Fibroblast of mammary gland (primary cell): ENCODE measurements at places on chromosomes 2 and 18.

DNA sequence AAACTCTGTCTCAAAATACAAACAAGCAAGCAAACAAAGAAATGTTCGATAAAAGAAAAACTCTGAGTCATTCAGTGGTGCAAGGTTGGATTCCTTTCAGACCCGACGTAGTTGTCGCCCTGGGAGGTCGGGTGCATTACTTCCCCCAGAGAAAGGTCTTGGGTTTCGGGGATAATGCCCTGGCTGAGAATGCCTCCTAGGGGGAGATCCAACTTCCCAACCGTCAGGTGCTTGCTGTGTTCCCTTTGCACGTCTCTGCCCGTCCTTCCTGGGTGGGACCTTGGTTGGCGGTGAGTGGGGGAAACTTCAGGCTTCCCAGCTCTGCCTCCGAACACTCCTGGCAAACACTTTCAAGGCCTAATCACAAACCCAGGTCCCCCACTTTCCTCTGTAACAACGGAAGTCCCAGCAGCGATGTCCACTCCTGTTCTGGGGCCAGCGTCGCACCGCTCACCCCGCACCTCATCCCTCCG, 609 bp downstream of the TPGS2 start:
- DNase-seq = peak; percentile 77

GRCh38 chr18:59631583-59632181, 65.5 kb downstream of the CCBE1 start:
- DNase-seq = peak; percentile 60

GRCh38 chr18:49708662-49709346, 104.5 kb downstream of the ACAA2 start:
- no peak for DNase-seq

DNA sequence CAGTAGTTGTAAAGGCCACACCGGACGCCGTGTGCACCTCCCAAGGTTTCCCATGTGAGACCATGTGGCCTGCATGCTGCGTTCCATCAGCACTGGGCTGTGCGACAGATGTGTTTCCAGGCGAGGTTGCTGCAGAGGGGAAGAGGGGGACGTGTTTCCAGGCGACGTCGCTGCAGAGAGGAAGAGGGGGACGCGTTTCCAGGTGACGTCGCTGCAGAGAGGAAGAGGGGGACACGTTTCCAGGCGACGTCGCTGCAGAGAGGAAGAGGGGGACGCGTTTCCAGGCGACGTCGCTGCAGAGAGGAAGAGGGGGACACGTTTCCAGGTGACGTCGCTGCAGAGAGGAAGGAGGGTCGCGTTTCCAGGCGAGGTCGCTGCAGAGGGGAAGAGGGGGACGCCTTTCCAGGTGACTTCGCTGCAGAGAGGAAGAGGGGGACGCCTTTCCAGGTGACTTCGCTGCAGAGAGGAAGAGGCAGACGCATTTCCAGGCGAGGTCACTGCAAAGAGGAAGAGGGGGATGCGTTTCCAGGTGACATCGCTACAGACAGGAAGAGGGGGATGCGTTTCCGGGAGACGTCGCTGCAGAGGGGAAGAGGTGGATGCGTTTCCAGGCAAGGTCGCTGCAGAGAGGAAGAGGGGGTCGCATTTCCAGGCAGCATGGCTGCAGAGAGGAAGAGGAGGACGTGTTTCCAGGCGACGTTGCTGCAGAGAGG, 24.5 kb downstream of the NFATC1 start:
- no peak for DNase-seq

DNA sequence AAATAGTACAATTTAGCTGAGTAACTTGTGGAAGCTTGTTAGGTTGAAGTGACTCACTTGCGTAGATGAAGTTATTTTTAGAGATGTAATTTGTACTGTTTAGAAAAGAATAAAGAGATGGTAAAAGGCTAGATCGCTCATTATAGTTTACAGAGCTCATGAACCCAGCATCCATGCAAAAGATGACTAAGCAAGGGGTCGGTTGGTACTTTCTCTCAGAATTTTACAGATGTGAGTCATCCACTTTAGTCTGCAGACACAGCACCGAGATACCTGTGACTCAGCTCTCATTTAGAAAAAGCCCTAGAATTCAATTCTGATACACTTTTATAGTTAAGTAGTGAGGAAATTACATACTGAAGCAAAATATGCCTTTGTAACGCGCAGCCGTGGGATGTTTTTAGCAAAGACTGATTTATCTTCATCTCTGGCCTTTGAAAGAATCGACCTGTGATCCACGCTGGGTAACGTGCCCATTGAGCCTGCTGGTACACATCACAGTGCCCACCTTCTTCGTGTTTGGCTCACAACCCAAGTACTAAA, 116.5 kb upstream of the FOSL2 start:
- DNase-seq = peak; percentile 99

DNA sequence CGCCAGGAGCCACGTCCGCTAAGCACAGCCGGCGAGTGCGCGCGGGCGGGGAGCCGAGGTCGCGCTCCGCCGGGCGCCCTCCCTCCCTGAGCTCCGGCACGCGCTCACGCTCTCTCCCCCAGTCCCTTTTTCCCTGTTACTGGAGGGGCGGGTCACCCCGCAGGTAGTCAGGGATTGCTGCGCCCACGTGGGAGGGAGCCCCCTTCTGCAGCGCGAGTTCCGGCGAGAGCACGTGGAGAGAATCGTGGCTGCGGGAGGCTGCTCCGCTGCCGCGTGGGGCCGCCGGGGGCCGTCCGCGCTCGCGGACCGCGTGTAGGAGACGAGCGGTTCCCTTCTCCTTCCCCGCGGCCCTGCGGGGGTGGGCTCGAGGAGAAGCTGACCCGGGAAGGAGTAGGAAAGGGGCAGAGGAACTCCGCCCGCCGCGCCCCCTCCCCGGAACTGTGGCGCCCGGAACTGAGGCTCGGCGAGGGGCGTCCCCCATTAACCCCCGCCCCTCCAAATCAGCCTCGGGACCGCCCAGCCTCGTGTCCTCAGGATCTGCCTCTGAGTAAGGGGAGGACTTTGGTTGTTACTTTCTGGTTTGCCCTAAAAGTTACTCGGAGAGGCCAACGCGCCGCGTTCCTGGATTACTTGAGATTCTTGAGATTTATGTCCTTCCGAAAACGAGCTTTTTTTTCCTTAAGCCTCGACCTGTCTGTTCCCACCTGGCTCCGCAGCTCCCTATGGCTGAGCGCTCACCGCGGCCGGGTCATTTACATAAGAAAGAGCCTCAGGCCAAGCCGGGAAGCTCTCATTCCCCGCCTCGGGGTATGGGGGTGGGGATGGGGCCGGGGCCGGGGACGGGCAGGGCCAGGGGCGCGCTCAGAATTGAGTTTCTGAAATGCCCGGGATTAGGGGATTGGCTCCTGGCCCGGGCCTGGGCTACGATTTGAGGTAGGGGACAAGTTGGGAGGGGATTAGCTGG, 1.1 kb downstream of the HK2 start:
- peak; percentile 48 for DNase-seq

DNA sequence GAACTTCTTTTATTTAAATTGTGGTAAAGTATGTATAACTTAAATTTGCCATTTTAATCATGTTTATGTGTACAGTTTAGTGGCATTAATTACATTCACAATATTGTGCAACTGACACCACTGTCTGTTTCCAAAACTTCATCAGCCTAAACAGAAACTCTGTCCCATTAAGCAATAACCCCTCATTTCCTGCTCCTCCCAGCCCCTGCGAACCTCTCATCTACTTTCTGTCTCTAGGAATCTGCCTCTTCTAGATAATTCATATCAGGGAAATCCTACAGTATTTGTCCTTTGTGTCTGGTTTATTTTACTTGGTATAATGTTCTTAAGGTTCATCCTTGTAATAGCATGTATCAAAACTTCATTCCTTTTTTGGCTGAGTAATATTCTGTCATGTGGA, 75.1 kb downstream of the BOLA3 start:
- DNase-seq = no peak
